ENCODE measurements at places on chromosomes 12 and 14. TPM values are rescaled to one million over a fixed set of nuclear protein-coding genes. Genes with fewer than 3 reads are reported as not detected.

MYF6 gene
- total RNA-seq, result not detected

ARHGEF40 gene
- 41.5 TPM for total RNA-seq

ASCL1 gene
- not detected for total RNA-seq

RPS6KL1 gene
- 6.7 TPM for total RNA-seq

GLIPR1 gene
- total RNA-seq, result 68.2 TPM

DNA sequence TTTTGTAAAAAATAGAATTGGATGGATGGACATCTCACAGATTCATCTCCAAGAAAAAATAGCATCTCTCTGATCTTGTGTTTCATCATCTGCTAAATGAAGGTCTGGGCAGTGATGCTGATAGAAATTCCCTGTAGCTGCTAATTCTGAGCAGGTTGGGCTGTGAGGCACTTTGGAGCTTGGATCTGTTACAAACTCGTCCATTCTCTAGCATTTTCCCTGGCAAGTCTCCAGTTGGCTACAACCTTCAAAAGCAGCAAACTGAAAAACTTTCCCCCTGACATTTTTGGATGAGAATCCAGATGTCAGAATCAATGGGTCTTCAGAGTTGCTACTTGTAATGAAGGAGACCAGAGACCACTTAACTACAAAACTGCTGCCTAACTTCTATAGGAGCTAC lies 72.7 kb downstream of the TPH2 start:
- DNase-seq, result no peak

DNA sequence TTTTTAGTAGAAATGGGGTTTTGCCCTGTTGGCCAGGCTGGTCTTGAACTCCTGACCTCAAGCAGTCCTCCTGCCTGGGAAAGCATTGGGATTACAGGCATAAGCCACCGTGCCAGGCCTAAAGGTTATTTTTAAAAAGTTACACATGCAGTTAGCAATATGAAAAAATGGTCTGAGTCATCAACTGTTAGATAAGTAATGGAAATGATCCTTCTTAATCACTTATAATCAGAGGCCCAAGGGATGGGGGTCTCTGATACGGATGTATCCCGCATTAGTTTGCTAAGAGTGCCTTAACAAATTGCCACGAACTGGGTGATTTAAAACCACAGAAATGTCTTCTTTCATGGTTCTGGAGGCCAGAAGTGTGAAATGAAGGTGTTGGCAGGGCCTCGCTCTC lies 54.1 kb upstream of the FERMT2 start:
- DNase-seq, result no peak

GRCh38 chr12:12823300-12823699 lies 10.2 kb downstream of the DDX47 start:
- no peak for DNase-seq

DNA sequence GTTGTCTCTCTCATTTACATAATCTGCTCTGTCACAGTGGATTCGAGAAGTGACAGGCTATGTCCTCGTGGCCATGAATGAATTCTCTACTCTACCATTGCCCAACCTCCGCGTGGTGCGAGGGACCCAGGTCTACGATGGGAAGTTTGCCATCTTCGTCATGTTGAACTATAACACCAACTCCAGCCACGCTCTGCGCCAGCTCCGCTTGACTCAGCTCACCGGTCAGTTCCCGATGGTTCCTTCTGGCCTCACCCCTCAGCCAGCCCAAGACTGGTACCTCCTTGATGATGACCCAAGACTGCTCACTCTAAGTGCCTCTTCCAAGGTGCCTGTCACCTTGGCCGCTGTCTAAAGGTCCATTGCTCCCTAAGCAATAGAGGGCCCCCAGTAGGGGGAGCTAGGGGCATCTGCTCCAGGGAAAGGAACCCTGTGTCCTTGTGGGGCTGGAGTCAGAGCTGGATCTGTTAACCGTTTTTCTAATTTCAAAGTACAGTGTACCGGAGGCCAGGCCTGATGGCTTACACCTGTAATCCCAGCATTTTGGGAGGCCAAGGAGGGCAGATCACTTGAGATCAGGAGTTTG lies 5.1 kb downstream of the ERBB3 start:
- no peak for DNase-seq

- no peak for DNase-seq
Measured at GRCh38 chr12:75944097-75944904, 87.3 kb downstream of the PHLDA1 start.

GRCh38 chr12:12209675-12210074 lies 57.2 kb downstream of the LRP6 start:
- no peak for DNase-seq

GRCh38 chr14:76844223-76844622 lies 18.0 kb downstream of the LRRC74A start:
- DNase-seq, result peak; percentile 69

DNA sequence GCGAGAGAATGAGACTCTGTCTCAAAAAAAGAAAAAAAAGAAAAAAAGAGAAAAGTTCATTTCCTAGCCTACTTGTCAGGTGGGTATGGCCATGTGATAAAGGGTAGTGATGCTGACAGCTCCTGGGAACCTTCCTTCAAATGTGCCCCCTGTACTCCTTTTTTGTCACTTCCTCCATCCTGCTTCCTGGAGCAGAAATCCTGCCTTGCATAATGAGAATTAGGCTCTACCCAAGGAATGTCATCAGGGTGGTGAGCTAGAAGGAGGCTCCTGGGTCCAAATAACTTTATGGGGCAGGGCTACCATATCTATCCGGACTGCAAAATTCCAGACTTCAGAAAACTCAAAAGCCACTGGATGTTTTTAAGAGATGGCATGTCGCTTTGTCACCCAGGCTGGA lies 27.8 kb upstream of the FBXO34 start:
- no peak for DNase-seq

GRCh38 chr12:82595941-82596340 lies 90.8 kb upstream of the TMTC2 start:
- no peak for DNase-seq

DNA sequence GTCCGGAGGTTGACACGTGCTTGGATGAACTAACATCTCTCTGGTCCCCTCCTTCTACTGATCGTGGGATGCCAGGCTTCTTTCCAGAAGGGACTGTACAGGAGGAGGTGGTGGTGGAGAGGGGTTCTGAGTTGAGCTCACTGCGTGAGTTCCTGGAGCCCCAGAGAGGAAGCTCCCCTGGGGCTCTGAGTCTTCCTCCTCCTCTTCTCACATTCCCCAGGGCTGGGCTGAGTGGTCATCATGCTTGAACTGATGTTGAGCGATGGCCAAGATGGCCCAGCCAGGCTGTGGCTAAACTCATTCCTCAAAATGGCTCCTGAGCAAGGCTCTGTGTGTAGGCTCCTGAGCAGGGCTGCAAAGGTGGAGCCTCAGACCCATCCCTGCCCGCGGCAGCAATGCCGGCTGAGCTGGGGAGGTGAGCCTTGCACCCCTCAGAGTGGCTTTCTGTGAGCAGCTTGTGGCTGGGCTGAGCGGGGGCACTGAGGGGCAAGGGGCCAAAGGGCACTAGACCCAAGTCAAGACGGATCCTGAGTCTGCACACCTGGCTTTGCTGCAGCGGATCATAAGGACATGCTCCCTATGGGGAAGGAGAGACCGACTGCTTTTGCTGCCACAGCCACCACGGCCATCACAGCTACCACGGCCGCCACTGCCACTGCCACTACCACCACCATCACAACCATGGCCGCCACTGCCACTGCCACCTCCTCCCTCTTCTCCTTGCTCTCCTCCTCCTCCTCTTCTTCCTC lies 35.4 kb downstream of the MEG3 start:
- DNase-seq, result no peak
